ENCODE measurements at places on chromosomes 3 and 15.

GRCh38 chr3:56918111-56918568, 116.4 kb upstream of the ARHGEF3 start:
- peak; percentile 32 for DNase-seq

- no peak for DNase-seq
These were observed 27.4 kb downstream of the ARIH2 start for GRCh38 chr3:48945891-48946549.

DNA sequence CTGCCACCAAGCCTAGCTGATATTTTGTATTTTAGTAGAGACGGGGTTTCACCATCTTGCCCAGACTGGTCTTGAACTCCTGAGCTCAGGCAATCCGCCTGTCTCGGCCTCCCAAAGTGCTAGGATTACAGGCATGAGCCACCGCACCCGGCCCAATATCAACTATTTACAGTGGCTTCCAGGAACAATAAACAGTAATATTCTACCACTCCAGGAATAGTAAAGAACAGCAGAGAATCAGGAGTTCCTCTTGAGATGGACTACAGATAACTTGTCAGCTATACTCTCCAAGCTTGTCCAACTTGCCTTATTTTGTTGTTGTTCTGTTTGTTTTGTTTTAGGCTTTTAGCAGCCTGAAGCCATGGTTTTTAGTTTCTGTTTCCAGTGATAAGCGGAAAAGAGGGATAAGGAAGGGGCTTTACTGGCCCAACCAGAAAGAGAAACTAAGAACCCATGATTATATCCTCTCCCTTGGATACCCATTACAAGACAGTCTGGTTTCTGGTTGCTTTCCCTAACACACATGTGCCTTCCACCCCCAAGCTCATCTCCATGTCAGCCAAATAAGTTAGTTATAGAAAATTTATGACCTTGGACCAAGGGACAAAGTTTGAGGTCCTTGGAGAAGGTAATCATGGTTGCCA, 36.7 kb downstream of the ARHGEF3 start:
- DNase-seq: no peak

- no peak for DNase-seq
These were observed 48.7 kb upstream of the HACD2 start for GRCh38 chr3:123633530-123633929.

DNA sequence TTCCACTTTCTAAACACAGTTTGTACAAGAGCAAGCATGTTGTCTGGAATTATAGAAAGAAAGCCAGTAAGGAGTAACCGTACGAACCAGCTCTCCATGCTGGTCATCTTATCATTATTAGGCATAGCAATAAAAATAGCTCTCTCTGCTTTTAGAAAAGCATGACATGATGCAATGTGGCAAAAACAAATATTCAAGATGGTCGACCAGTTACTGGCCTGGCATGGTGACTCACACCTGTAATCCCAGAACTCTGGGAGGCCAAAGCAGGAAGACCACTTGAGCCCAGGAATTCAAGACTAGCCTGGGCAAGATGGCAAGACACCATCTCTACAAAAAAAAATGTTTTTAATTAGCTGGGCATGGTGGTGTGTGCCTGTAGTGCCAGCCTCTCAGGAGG, 2.6 kb upstream of the MAP4 start:
- DNase-seq: no peak

DNA sequence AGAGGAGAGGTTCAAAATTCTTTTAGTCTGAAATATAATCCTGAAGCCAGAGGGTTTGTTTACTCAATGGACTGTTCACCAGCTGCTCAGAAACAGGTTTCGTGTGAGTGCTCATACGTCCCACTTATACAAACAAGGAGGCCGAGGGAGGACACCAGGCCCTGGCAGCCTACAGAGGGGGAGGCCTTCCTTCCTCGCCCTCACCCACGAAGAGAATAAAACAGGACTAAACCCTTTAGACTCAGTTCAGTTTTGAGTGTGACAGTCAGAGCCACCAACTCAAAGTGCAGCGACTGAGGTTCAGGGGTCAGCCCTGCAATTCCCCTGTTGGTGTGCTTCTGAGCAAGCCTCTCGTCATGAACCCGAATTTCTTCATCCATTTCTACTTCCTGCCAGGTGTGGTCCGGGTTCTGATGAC, 17.3 kb downstream of the FAM174B start:
- DNase-seq: no peak

GRCh38 chr3:52104684-52105640, 48.6 kb upstream of the DUSP7 start:
- no peak for DNase-seq

GRCh38 chr15:72833561-72833960, 50.0 kb upstream of the ADPGK start:
- DNase-seq: no peak

- DNase-seq: no peak
These were observed 158.6 kb upstream of the RGMA start for GRCh38 chr15:93247466-93248121.

- DNase-seq: no peak
These were observed 166.4 kb upstream of the EOMES start for GRCh38 chr3:27888562-27888961.

DNA sequence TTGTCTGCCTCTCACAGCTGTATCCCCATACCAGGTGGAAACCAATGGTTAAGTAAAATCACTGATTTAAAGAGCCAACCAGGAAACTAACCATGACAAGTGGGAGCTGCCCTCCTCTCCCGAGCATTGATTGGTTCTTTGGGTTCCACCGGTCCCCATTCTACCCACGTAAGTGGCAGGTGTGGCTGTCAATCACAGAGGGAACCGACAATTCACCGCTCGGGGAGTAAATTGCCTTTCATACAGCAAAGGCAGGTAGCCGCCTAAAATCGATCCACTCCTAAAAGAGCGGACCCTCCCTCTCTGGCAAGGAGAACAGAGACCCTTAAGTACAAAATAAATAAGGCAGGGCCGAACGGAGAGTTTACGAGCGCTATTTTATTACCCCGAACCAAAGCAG, 1.2 kb downstream of the ERC2 start:
- no peak for DNase-seq

GRCh38 chr3:160948273-160948672, 156.9 kb downstream of the B3GALNT1 start:
- DNase-seq: no peak

- no peak for DNase-seq
These were observed 105.4 kb downstream of the SCAPER start for GRCh38 chr15:76799760-76800159.

- no peak for DNase-seq
These were observed 75.0 kb downstream of the PPCDC start for GRCh38 chr15:75098404-75098803.

DNA sequence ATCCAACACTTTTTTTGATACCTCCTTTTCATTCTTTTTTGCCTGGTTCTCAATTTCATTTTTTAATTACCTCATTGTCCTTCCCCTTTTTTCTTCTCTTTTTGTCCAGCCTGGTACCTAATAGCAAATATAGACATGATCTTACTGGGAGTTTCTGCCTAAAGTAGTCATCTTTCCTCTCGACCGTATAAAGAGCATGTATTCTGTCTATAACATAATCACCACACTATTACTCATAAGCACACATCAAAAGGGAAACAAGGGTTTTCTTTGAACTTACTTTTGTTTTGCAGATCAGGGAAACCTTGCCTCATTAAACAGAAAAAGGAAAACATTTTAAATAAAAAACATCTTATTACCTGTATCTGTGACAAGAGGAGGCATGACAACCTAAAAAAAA, 33.0 kb downstream of the FAM98B start:
- DNase-seq: no peak

GRCh38 chr15:87387766-87388165, 868.8 kb downstream of the NTRK3 start:
- DNase-seq: no peak

DNA sequence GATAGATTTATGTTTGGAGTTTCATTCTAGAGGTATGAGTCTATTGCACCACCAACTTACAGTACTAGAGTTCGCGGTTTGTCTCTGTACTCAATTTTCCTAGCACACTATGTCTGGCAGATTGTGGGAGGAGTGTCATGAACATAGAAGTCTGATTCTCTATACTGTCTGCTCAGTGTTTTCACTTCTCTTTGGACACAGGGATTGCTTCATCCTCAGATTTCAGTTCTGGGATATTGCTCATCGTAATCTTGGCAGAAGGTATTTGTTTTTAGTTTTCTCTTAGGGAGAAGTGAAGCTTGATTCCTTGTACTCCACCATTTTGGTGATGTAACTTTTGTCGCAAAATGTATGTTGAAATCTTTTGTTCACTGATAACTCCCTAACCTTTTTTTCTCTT, 27.8 kb upstream of the AZI2 start:
- DNase-seq: no peak

DNA sequence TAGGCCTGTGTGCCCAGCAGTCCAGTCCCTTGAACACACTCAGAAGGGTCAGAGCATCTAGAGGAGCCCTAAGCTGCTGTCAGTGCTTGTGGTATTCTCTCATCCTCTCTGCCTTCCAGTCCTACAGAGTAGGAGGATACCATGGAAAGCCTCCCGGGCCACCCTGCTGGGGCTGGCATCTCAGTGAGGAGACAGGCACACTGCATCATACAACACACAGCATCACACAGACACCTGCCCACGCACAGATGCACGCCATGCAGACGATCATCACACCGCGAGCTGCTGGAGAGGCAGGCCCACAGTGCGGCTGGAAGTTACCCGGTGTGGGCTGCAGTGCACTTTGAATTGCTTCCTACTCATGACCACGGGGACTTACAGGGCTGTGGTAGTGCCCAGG, 15.2 kb downstream of the GABRA5 start:
- no peak for DNase-seq

DNA sequence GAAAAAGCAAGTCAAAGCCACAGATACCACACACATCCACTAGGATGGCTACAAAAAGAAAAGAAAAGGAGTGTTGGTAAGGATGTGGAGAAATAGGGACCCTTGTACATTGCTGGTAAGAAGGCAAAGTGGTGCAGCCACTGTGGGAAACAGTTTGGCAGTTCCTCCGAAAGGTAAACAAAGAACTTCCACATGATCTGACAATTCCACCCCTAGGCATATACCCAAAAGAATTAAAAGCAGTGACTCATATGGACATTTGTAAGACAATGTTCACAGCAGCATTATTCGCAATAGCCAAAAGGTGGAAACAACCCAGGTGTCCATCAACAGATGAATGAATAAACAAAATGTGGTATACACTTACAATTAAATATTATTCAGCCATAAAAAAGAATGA, 22.2 kb upstream of the GMPPB start:
- DNase-seq: no peak

DNA sequence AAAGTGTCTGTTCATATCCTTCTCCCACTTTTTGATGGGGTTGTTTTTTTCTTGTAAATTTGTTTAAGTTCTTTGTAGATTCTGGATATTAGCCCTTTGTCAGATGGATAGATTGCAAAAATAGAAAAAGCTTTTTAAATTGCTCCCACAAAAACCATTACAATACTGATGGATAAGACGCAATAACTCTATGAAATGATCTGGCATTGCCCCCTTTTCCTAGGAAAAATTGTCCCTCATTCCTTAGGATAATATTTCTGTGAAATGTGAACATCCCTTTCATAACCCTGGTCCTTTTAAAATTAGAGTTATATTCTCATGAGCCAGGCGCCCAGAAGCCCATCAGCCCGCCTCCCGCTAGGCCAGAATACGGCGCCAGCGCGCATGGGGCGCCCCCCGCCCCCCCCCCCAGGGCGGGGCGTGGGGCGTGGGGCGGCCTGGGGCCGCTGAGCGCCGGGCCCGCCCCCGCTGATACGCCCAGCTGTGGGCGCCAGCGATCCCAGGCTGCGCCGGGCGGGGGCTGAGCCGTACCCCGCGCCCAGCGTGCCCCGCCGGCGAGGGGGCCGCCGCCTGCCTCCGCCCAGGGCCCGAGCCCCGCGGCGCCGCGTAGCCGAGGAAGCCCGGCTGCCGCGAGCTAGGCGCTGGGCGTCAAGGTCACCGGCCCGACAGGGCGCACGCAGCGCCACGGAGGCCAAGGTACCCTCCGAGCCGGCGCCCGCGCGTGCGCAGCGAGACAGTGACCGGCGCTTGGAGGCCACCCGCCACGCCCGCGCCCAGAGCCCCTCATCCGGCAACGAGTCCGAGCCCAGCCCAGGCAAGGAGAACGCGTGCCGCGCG, 11.1 kb upstream of the ROPN1B start:
- DNase-seq: peak; percentile 6

- no peak for DNase-seq
These were observed 75.4 kb downstream of the PPM1L start for GRCh38 chr3:160831401-160831800.

DNA sequence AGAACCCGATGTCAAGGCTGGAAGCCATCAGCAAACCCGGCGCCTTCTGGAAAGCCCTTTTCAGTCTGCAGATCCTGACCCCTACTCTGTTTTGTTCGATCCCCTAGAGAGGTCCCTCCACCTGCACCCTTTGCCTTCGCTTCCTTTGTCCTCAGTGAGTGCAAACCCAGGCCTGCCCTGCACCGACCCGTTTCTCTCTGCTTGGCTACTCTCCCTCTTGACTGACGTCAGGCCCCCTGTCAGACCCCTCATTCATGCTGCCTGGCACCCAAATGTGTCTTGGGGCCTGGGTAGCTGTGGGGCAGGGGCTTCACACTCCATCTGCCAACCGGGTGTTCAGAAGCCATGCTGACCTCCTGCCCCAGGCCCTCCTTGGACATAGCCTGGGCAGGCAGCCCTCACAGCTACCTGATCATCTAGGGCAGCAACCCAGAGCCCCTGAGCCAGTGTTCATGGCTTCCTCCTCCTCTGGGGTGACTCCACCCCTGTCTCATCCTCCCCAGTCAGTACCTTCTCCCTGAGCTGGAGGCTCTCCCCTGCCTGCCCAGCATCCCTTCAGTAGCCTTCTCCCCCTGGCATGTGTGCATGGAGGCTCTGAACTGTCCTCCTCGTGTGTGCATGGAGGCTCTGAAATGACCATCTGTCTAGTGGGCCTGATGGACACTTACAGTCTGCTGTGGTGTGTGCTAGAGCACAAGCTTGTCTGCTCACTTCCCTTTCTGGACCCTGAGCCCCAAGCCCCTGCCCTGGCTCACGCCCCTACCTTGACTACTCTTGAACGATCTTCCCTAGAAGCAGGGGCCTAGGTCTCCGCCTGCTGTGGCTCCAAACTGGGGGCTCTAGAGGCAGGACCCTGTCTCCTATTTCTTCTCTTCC, 69.4 kb downstream of the EXOG start:
- no peak for DNase-seq

DNA sequence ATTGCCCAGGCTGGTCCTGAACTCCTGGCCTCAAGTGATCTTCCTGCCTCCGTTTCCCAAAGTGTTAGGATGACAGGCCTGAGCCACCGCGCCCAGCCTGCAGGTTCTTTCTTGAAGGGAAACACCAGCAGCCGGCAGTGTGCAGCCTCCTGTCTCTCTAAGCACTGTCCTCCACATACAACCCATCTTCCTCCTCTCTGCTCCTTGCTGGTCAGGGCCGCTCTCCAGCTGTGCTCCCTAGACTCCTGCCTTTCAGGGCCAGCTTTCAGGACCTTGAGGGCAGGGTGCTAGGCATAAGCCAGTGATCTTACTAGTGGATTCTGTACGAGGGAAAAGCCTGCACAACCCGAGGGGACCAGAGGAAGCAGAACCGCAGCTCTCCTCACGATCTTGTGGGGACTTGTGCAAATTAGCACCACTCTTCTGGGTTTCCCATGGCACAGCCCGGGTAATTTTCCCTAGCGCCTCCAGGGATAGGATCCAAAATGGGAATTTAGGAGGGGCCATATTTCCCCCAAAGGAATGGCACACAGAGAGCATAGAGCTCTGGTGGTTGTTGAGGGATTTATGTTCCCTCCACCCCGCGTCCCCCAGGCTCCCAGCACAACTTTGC, 18.2 kb upstream of the CORO2B start:
- no peak for DNase-seq

GRCh38 chr3:12935023-12935860, 93.9 kb upstream of the RPL32 start:
- DNase-seq: no peak
